Myometrial cell (primary cell): ENCODE measurements at places on chromosomes 1 and 21. TPM values are rescaled to one million over a fixed set of nuclear protein-coding genes. Genes with fewer than 3 reads are reported as not detected.

The SELP gene
- total RNA-seq = not detected in 2 replicates

The TMIGD3 gene
- not detected in 2 replicates for total RNA-seq

The PHACTR4 gene
- total RNA-seq = 8.4 and 8.5 TPM in 2 replicates

The RORC gene
- not detected in 2 replicates for total RNA-seq

The ELK4 gene
- total RNA-seq = 6.6 and 13.8 TPM in 2 replicates

The PPIE gene
- 53.0 and 67.5 TPM in 2 replicates for total RNA-seq

The SLC25A34 gene
- not detected in 2 replicates for total RNA-seq

The VWA5B1 gene
- not detected in 2 replicates for total RNA-seq

The RUNX3 gene
- total RNA-seq = not detected in 2 replicates

The PODN gene
- total RNA-seq = 1.4 and 2.0 TPM in 2 replicates

The AIRE gene
- not detected in 2 replicates for total RNA-seq

The NUF2 gene
- 25.7 and 27.5 TPM in 2 replicates for total RNA-seq

The TFB2M gene
- 13.0 and 13.6 TPM in 2 replicates for total RNA-seq

The ARHGAP29 gene
- 58.5 and 81.3 TPM in 2 replicates for total RNA-seq

The C1orf105 gene
- not detected in 2 replicates for total RNA-seq

The ADGRB2 gene
- 2.5 and 5.2 TPM in 2 replicates for total RNA-seq

The GPR157 gene
- 4.0 and 4.6 TPM in 2 replicates for total RNA-seq

The C8B gene
- not detected in 2 replicates for total RNA-seq

The LAX1 gene
- total RNA-seq = not detected in 2 replicates

The SZT2 gene
- 10.8 and 17.9 TPM in 2 replicates for total RNA-seq

The YIPF1 gene
- 34.9 and 40.9 TPM in 2 replicates for total RNA-seq

The ZBTB37 gene
- 1.2 and 1.9 TPM in 2 replicates for total RNA-seq

The PTAFR gene
- total RNA-seq = 0.35 and 1.2 TPM in 2 replicates

The DBT gene
- total RNA-seq = 2.9 and 5.8 TPM in 2 replicates

The SPRR2G gene
- not detected in 2 replicates for total RNA-seq

The KIF21B gene
- total RNA-seq = 1.4 and 1.8 TPM in 2 replicates

The KRTAP13-2 gene
- total RNA-seq = not detected in 2 replicates

The CACNA1E gene
- not detected in 2 replicates for total RNA-seq

The LCE1B gene
- total RNA-seq = not detected in 2 replicates

The OR2M4 gene
- total RNA-seq = not detected in 2 replicates

The APH1A gene
- total RNA-seq = 116 and 135 TPM in 2 replicates

The HES3 gene
- not detected in 2 replicates for total RNA-seq

The TARBP1 gene
- 14.4 and 25.5 TPM in 2 replicates for total RNA-seq

The OR2T2 gene
- not detected in 2 replicates for total RNA-seq

The TRIM17 gene
- total RNA-seq = 0.53 TPM in 1 of 2 replicates, not detected in the other

The RIPPLY3 gene
- total RNA-seq = 0.29 TPM in 1 of 2 replicates, not detected in the other

The TRIM58 gene
- 0.29 TPM in 1 of 2 replicates, not detected in the other for total RNA-seq
